ENCODE measurements at places on chromosomes 6 and 20.

GRCh38 chr6:113597231-113597583, 259.9 kb upstream of the MARCKS start:
- DNase-seq = peak; percentile 54

GRCh38 chr6:109008537-109009235, 86.0 kb downstream of the SESN1 start:
- DNase-seq = no peak

DNA sequence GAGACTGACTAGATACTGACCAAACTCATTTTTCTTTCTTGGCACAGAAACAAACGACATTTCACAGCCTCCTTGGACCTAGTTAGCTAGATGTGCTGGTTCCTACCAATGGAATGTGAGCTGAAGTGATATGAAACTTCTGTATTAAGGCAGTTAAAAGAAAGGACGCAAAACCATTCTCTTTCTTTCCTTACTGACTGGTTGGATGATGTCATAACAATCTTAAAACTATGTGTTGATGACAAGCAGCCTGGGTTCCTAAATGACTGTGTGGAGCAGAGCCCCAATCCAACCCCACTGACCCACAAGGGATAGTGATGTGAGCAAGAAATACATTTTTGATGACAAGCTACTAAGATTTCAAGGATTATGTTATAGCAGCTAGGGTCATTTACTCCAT, 35.6 kb downstream of the CEP162 start:
- no peak for DNase-seq

GRCh38 chr6:85574932-85575598, 18.6 kb downstream of the SNX14 start:
- DNase-seq = peak; percentile 46

GRCh38 chr6:137246791-137247202, 27.6 kb upstream of the IFNGR1 start:
- no peak for DNase-seq

DNA sequence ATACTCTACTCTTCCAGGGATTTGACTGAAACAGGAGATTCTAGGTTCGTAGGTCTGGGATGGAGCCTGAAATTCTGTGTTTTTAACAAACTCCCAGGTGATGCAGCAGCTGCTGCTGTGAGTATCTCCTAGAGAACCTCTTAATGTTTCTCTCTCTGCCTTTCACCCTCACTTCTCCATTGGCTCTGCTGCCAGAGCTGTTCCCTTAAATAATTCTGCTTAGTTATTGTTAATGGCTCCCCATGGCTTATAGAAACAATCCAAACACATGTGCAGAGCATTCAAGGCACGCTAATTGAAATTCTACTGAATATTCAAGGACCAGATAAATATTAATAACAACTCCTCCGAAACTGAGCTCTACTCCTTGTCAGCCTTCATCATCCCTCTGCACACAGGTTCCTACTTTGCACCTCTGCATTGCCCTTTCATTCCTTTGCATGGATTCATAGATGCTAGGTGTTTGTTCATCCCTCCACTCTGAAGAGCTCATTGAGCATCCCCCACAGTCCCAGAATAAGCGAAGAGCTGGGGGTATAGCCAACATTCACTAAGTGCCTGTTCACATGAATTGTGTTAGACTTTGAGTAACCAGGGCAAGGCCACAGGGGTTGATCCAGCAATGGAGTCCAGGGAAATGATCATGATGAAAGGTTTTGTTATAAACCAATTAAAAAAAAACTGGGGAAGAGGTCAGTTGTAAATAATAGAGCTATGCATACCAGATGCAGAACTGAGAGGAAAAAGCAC, 488.4 kb upstream of the JAG1 start:
- no peak for DNase-seq

DNA sequence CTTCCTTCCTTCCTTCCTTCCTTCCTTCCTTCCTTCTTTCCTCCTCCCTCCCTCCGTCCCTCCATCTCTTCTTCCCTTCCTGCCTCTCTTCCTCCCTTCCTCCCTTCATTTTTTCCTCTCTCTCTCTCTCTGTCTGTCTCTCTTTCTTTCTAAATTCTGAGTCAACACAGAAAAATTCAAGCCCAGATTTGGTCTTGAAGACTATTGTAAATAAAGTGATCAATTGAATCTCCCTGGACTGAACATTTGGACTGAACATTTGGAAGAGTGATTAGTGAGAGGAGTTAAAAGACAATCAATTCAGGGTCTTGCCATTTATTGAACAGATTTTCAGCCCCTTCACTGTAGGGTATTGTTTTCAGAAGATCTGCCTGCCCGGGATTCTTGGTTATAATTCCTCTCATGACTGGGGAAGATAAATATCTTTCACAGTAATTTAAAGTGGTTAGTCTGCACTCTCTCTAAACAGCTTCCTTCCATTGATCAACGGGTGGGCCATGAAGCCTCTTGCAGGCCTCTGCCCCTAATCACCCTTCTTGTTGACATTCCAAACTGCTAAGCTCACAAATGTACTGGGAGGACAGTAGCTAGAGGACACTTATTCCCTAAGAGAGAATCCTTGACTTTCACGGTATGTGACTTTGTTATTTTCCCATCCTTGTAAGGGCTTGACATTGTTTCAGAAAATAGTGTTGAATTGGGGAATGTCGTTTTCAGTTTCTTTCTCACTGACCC, 101.7 kb upstream of the BMP2 start:
- DNase-seq = no peak
